NCI-H2171 (cell line): ENCODE measurements at places on chromosomes 12 and 14.

GRCh38 chr14:51957950-51958349, 31.4 kb upstream of the RTRAF start:
- DNase-seq, result no peak

- no peak for DNase-seq
These were observed 111.0 kb downstream of the MSRB3 start for GRCh38 chr12:65389436-65389835.

GRCh38 chr14:93903342-93904184, 23.6 kb upstream of the FAM181A start:
- no peak for DNase-seq

DNA sequence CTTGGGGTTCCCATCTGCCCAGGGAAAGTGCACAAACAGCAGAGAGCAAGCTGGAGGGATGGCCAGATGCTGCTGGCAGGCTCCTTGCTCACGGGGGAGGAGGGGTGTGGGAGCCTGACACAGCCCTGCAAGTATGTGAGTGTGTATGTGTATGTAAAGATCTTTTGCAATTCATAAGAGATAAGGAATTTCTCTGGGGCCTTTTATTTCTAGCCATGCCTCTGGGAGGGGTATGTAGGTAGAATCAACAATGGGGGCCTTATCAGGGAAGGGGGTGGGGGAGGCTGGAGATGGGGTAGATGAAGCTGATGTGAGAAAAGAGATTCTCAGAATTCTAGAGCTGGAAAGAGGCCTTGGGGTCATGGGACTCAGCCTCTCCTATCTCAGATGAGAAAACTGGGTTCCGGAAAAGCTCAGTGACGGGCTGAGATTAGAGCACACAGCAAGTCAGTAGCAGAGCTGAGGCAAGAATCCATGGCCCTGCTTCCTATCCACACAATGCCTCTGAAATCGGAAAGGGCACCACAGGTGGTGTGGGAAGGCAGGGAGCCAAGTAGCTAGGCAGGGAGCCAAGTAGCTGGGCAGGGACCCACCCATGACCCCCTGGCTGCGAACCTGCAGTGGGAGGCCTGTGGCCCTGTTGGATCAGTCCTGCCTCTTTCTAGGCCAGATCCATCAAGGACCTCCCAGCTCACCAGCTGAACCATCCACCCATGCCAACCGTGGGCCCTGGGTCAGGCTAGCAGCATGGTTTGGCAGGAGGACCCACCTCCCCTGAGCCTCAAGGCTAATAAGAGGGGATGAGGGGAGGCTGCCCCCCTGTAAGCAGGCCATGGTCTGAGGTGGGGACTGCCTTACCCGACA, 54.7 kb downstream of the PLEKHG3 start:
- DNase-seq, result peak; percentile 80

DNA sequence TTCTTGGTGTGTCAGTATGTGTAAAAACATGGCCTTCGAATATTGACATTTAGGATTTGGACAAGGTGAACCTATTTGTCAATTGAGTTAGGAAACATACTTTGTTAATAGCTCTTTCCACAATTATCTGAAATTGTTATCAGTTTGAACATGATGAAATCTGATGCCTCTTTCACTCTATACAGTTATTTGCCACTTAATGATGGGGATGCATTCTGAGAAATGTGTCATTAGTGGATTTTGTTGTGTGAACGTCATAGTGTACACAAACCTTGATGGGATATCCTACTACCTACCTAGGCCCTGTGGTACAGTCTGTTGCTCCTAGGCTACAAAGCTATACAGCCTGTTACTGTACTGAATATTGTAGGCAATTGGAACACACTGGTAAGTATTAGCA, 4.8 kb downstream of the TULP3 start:
- no peak for DNase-seq

- DNase-seq, result no peak
These were observed 37.8 kb upstream of the FICD start for GRCh38 chr12:108477055-108477880.

- no peak for DNase-seq
These were observed 58.6 kb upstream of the MYF6 start for GRCh38 chr12:80648881-80649280.

GRCh38 chr14:102777711-102778337, 575 bp downstream of the TRAF3 start:
- no peak for DNase-seq

GRCh38 chr12:111389635-111390034, 16.1 kb upstream of the SH2B3 start:
- DNase-seq, result no peak

- no peak for DNase-seq
These were observed 109.8 kb upstream of the FUT8 start for GRCh38 chr14:65302571-65303189.
